ENCODE measurements at places on chromosomes 1 and 21.

DNA sequence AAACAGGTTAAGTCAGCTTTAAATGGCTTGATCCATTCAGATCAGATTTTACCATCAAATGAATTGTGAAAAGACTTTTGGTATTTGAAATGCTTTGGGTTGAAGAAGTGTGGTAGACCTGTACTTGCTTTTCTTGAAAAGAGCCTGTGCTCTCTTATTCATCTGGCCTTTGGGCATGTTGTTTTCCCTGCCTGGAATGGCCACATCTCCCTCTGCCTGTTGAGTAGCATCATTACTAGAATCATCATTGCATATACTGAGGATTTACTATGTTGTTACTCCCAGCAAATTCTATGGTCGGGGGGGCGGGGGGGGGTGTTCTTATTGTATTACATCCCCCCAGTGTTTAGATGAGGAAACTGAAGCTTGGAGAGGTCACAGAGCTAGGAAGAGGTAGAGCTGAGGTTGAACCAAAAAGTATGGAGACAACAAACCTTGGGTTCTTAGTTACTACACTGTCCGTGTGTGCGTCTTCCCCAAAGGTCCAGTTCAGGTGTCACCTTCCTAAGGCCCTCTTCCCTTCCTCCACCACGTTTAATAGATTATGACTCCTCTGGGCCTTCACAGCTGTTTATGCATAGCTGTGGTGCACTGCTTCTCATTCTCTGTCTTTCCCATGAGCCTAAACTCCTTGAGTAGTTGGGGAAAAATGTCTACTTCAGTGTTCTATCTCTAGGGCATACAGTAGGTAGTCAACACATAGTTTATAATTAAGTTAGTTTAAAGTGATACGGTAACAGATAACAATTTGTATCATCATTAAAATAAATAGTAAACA lies 246.4 kb upstream of the HOOK1 start:
- no peak for DNase-seq

- peak; percentile 86 for DNase-seq
Measured at GRCh38 chr21:46188226-46189212, 4.3 kb upstream of the SPATC1L start.

GRCh38 chr1:78168306-78168705 lies 122.5 kb downstream of the GIPC2 start:
- DNase-seq: no peak

- peak; percentile 51 for DNase-seq
Measured at GRCh38 chr1:115077984-115078330, 11.3 kb downstream of the TSPAN2 start.

- no peak for DNase-seq
Measured at GRCh38 chr1:194300340-194300739, 1113.9 kb upstream of the B3GALT2 start.

DNA sequence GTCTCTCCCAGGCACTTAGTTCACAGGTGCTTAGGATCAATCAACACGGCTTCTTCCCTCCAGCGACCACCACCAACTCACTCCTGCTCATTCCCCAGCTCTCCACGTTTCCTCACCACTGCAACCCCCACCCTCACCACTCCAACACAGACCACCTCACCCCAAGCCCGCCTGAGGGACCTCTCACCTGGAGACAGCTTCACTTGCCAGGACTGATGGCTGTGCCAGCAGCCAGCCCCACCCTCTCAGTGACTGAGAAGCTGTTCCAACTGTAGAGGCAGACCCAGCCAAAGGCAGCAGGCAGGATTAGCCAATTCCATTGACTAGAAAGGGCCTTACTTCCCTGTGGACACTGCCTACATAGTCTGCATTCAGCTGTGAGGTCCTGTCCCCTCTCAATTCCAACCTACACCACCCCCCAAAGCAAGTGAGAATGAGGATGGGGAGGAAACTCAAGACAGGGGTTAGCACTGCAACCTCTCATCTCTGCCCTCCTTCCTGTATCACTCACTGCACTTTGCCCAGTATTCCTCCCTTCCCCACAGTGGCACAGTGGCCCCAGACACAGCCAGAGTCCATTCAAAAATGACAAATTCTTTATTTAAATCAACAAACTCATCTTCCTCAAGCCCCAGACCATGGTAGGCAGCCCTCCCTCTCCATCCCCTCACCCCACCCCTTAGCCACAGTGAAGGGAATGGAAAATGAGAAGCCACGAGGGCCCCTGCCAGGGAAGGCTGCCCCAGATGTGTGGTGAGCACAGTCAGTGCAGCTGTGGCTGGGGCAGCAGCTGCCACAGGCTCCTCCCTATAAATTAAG lies 7.6 kb downstream of the TAGLN2 start:
- no peak for DNase-seq

- DNase-seq: no peak
Measured at GRCh38 chr1:31669433-31669785, 24.7 kb upstream of the PEF1 start.

GRCh38 chr1:150876119-150876454 lies 312 bp downstream of the ARNT start:
- no peak for DNase-seq

DNA sequence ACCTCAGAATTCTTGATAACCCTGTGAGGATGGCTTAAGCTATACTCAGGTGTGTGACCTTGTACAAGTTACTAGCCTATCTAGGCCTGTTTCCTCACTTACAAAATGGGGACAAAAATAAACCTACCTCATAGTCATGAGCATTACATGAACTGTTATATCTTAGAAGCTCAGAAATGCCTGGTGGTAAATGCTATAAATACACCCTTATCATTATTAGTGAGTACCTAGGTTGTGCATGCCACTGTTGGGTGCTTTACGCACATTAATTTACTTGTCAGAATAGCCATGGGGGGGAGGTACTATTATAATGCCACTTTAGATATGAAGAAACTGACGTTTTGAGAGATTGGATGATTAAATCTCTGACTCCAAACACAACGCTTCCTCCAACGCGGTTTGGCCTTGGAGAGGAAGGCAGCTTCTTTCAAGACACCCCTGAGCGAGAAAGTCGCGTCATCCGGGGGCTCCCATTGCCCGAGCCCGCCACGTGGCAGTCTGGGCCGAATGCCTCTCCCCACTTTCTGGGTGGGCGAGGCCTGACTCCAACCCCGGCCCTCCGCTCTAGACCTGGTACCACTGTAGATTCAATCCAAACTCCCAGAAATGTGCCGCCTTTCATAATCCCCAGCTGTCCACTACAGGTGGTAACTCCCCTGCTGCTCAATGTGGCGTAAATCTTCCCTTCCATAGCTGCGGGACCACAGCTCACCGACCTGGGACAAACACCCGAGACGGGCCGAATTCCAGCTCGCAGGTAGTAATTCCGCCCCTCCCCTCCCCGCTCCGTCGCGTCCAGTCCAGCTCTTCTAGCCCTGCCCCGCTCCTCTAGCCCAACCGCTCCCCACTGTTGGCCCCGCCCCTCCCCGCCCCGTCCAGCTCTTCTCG lies 771 bp upstream of the RAD54L start:
- no peak for DNase-seq

GRCh38 chr1:200528858-200529606 lies 91.5 kb downstream of the KIF14 start:
- DNase-seq: no peak

GRCh38 chr1:41498804-41499203 lies 14.3 kb upstream of the EDN2 start:
- DNase-seq: no peak

DNA sequence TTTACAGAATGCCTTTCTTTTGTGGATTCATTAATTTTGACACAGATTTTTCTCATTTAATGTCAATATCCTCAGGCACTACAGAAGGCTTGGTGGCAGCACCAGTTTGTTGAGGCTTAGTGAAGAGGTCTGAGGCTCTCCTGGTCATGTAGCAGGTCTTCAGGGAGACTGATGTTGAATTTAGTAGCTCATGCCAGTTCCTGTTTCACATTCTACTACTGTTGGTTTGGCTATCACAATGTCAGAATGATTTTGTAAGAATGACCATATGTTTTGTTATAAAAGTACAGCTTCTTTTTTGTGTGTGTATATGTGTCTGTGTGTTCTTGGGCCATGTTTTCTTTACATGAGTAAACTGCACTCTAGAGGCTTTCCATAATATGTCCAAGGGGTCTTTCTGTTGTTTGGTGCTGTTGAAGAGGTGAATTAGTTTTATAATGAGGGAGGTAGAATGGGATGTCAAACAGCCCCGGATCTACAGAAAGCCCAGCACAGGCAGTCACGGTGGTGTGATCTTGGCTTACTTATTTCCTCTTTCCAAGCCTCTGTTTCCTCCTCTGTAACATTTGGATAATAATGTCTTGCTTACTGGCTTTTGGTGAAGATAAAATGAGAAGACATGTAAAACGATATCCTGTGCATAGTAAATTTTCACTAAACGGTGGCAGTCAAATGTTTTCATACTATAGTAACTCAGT lies 32.0 kb downstream of the C1orf21 start:
- DNase-seq: no peak

DNA sequence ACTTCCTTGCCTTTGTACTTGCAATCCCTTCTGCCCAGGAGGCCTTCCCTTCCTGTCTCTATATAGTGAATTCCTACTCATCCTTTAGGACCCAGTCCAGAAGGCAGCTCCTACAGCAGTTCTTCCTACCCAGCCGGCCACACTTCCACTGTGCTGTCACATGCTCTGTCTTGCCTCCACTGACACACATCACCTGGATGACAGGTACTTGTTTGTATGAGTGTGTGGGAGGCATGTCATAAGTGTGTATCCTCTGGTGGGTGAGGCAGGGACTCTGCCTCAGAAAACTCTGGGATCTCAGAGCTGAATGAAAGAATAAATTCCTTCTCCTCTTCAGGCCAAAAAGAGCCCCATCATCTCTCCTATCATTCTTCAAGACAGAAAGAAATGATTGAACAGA lies 5.1 kb upstream of the OSCP1 start:
- peak; percentile 43 for DNase-seq

GRCh38 chr1:209661071-209661470 lies 8.8 kb upstream of the LAMB3 start:
- DNase-seq: no peak

DNA sequence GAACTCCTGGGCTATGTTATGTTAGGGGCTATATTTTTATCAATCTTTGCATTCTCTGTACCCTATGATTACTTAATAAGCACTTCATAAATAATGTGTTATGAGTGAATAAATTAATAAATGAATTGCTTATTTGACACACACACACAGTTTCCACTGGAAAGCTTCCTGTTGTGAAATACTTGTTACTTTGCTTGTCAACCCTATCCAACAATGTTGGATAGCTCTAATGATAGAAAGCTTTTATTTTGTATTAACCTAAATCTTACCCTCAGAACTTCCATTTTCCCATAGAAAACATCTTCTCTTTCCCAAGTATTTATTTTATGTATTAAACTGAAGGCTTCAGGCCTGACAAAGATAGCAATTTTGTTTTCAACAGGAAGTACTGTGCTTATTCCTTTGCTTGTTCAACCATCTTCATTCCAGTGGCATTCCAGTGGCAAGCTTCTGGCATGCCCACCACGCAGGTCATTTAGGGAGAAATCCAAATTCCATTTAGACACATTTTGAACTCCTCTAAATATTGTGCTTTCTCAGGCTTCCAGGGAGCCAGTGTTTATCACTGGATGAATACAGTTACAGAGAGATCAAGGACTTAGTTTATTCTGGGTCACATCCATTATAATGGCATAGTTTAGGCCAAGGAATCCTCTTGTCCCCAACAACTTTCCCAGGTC lies 134.4 kb downstream of the TGFB2 start:
- no peak for DNase-seq

DNA sequence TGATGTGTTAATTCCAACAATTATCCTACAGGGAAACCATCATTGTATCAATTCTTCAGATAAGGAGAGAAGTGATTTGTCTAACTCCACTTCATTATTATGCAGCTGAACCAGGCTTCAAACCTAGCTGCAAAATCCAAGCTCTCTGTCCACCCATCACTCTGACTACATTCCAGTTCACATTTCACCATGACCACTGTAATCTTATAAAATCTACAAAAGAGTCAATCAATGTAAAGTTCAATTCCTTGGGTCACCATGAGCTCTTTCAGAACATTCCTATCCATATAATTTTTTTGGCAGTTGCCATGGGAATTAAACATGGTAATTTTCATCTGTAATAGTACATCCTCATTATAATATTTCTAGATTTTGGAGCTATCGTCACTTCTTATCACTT lies 100.9 kb downstream of the PLPPR5 start:
- DNase-seq: no peak

- no peak for DNase-seq
Measured at GRCh38 chr1:173433751-173434326, 43.3 kb upstream of the PRDX6 start.

All from putamen (tissue), 1 donor.